ENCODE measurements at places on chromosomes 1 and 21. TPM values are rescaled to one million over a fixed set of nuclear protein-coding genes. Genes with fewer than 3 reads are reported as not detected.

The CD2 gene
- total RNA-seq = not detected

The TTC22 gene
- 0.09 TPM for total RNA-seq

The RASAL2 gene
- 17.4 TPM for total RNA-seq

The NUP210L gene
- 0.17 TPM for total RNA-seq

The GFI1 gene
- under 0.01 TPM for total RNA-seq

The CA14 gene
- total RNA-seq = not detected

The CITED4 gene
- 1.5 TPM for total RNA-seq

The MROH9 gene
- total RNA-seq = not detected

The LMOD1 gene
- not detected for total RNA-seq

The AK5 gene
- 27.3 TPM for total RNA-seq

The RNF186 gene
- not detected for total RNA-seq

The DAB1 gene
- total RNA-seq = not detected
